Stimulated activated CD4-positive, alpha-beta T cell treated with anti-CD3 and anti-CD28 coated beads, Interleukin-12 subunit alpha, Interleukin-12 subunit beta, amount 100 ng/mL, for 24 hours (primary cell): ENCODE measurements at places on chromosomes 4 and X.

DNA sequence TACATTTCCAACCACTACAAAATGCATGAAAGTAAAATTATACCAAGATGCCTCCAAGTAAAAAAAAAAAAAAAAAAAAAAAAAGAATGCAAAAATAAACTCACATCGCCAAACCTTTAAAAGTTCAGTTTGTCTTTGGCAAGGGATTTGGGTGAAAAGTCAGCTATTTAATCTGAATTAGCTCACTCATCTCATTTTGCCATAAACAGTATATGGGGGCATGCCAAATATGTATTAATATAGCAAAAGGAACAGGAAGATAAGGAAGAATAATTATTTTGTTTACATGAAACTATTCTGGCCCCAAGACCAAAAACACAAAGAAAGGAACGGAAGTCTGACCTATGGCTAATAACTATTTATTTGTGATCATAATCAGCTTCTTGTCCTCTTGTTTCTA lies 114.7 kb upstream of the SLC6A14 start:
- no peak for DNase-seq

DNA sequence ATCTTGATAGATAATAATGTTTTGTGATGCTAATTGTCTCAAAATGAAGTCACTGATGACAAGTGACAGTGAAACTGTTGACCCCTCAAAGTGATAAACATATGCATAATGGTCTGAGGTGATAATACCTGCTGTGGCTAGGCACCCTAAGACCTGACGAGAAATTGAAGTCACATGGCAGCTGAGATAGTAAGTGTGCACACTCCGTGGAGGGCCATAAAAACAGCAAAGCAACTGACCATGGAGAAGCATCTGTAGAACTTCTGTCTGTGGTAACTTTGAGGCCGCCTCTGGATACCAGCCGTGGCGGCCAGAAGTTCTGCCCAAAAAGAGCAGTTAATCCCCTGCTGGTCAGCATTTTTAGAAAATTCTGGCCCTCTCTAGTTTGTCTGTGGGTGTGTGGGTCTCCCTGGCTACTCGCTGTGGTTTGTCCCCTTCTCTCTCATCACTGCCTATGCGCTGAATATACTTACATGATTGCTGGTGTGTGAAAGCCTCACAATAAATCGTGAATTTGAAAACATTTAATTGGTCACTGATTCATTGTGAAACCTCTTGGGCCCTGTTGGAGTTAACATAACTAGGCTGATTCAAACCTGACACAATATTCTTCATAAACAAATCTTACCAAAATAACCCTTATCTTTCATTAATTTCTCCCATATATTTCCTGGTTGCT lies 50.6 kb downstream of the CCDC149 start:
- no peak for DNase-seq

DNA sequence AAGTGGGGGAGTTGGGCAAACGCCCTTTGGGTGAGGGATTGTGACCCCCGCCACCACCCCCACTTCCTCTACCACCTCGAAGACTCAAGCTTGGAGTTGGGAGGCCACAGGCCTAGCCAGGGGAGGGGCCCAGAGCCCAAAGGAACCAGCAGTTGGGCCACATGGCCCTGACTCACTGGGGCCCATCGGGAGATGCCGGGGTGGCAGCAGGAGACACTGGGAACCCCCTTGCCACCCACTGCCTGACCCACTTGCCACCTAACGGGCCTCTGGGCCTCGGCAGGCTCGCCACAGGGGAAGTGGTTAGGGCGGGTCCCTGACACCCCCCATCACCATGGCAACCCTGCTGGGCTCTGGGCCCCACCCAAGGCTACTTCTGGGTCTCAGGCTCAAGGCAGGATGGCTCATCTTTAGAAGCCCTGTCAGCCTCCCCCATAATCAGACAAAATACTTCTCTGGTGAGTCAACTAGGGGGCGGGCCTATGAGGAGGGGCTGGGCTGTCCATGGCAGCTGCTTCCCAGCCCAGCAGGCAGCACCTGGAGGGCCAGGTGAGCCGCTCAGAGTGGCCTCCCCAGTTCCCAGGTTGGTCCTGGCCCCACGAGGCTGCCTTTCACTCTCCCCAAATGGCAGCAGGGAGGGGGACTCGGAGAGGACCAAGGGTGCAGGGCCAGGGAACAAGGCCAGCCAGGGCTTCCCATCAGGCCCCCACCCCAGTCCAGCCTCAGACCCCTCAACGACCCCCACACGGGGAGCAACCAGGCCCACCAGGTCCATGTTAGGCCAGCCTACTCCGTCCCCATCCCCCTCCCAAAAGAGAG lies 5.6 kb downstream of the FLNA start:
- peak; percentile 83 for DNase-seq

GRCh38 chr4:89788206-89789072 lies 48.5 kb downstream of the SNCA start:
- DNase-seq = no peak

GRCh38 chr4:85866508-85866907 lies 391.6 kb downstream of the ARHGAP24 start:
- DNase-seq = no peak

DNA sequence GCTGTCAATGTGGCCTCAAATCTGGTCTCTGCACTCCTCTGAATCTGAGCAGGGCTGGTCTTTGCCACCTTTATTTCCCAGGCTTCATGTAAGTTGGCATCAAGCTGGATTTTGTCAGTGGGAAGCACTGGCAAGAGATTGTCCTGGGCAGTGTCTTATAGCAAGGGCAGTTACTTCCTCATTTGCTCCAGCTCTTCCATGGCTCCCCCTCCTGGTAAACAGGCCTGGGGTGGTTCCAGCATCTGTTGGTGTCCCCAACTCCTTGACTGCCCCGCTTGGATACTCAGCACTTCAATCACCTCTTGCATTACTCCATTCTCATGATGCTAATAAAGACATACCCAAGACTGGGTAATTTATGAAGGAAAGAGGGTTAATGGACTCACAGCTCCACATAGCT lies 15.0 kb upstream of the REST start:
- DNase-seq = no peak

DNA sequence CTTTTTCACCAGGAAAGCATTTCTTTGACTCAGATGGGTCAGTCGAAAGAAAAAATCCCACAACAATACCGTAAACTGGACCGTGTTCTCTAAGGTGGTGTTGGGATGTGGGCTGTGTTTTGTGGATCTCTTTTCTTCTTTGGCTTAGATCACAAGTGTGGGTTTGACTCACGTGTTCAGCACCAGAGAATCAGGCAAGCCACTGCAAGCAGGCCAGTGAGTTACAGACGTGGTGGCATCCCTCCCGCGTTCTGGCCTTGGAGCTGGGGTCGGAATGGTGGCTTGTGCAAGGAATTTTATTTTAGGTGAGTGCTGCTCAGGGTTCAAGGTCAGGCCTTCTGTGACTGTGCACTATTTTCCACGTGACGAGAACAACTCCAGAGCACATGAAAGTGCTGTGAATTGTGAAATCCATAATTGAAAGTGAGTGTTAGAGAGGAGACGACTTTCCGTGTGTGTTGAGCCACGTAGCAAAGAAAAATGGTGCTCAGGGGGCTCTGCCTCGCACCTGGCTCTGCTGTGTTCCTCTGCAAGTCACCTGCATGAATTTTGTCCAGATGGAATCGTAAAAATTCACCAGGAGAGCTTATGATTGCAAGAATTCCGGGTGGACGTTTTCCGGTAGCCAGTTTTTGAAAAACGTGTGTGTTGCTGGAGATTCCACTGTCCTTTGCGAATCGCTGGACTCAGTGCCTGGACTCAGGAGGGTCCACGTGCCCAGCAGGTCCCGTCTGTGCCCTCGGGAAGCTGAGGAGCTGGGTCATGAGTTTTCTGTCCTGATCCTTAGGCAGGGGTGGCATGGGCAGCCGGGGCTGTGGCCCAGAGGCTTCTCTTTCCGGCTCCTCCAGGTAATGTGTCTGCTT lies 33.6 kb upstream of the HGFAC start:
- no peak for DNase-seq

DNA sequence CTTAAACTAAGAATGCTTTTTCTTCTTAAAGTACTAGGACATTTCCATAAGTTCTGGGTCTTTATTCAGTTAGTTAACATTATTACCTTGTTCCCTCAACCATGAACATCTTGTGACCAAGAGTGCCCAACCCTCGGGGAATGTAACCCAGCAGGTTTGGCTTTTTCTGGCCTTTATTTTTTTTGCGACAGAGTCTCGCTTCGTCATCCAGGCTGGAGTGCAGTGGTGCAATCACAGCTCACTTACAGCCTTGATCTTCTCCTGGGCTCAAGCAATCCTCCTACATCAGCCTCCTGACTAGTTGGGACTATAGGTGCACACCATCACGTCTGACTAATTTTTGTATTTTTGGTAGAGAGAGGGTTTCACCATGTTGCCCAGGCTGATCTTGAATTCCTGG lies 65.1 kb downstream of the USP11 start:
- no peak for DNase-seq

DNA sequence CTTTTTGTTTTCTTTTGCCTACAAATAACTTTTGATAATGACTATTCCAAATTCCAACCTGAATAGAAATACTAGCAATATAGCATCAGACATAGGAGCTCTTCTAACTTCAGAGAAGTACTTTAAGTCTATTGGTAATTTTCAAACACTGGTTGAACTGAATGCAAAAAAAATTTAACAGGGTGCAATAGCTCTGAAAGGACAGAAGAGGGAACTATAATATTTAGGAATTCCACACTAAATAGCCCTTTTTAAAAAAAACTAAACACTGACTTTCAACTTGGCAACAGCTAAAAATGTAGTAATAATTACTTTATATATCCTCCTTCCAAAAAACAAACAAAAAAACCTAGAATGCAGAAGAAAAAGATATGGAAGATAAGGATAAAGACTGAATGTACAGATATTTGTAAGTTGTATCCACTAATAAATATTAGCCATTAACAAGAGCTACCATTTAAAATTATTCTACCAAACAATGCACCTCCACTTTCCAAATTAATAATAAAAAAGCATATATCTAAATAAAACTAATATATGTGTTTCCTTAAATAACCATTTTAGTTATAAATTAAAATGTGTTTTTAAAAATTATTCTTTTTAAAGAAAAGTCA lies 81.4 kb downstream of the FBXW7 start:
- no peak for DNase-seq

DNA sequence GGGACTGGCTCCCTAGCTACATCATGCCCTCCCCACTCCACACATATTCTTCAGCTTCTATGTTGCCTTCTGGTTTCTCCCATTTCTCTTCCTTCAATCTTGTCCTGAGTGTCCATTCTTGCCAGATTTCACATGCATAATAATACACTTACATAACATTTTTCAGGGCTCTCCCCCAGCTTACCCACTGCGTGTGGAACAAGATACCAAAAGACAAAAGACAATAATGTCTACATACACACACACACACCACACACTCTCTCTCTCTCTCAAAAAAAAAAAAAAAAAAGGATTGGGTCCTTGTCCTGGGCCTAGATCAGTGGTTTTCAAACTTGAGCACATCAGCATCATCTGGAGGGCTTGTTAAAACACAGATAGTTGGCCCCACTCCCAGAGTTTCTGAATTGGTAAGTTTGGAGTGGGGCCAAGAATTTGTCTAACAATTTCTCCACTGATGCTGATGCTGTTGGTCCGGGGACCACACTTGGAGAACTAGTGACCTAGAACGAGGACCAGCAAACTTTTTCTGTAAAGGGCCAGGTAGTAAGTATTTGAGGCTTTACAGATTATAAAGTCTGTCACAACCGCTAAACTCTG lies 6.5 kb upstream of the SMARCA1 start:
- DNase-seq = no peak

- DNase-seq = no peak
Measured at GRCh38 chrX:46953597-46953996, 41.4 kb downstream of the JADE3 start.

GRCh38 chr4:140185412-140186081 lies 31.6 kb upstream of the MAML3 start:
- DNase-seq = no peak

DNA sequence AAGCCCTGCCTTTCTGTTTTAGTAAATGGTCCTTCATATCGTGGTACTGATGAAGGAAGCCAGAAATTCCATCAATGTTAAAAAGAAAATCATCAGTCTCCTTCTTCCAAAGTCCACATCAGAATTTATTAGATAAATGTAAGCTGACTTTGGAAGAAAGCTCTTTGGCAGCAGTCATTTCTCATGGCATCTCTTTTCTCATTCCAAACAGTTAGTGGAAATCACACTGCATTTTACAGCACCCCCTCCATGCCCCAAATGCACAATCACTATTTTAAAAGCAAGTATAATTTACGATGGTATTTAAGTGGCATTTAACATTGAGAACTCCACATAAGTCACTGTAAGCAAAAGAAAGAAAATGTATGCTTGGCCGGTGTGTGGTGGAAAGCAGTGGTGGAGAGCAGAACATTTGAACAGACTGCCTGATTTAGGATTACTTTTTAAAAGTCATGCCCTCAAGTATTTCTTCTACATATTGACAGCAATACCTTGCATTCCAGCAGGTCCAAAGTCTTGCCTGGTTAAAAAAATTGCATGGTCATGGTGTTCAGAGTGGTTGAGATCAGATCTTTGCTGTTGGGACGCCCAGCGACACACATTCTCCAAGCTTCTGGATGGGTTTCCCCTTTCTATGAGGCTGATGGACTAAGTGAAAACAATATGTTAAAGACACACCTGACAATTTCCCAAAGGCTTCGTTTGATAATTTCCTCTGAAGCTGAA lies 248.6 kb downstream of the ADAMTS3 start:
- no peak for DNase-seq

GRCh38 chrX:150446151-150446550 lies 83.0 kb downstream of the MAMLD1 start:
- no peak for DNase-seq

- no peak for DNase-seq
Measured at GRCh38 chrX:135463937-135464336, 42.2 kb downstream of the SMIM10L2A start.

DNA sequence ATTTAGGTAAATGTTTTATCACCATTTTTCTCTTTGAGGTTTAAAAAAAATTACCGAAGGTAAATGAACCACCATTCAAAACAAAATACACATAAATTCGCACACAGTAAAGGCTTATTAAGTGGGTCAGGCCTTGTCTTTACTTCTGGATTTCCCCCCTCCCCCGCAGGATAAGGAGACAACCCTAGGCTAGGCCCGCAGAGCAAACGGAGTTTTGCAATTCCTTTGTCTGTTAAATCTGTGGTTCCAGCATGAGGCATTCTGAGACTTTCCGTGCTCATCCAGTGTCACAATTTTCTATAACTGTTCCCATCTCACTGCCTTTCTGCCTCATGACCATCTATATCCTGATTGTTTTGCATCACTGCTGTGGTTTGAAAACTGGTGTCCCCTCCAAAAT lies 307.4 kb downstream of the DCHS2 start:
- DNase-seq = no peak

- no peak for DNase-seq
Measured at GRCh38 chr4:186761393-186761792, 37.7 kb upstream of the FAT1 start.

DNA sequence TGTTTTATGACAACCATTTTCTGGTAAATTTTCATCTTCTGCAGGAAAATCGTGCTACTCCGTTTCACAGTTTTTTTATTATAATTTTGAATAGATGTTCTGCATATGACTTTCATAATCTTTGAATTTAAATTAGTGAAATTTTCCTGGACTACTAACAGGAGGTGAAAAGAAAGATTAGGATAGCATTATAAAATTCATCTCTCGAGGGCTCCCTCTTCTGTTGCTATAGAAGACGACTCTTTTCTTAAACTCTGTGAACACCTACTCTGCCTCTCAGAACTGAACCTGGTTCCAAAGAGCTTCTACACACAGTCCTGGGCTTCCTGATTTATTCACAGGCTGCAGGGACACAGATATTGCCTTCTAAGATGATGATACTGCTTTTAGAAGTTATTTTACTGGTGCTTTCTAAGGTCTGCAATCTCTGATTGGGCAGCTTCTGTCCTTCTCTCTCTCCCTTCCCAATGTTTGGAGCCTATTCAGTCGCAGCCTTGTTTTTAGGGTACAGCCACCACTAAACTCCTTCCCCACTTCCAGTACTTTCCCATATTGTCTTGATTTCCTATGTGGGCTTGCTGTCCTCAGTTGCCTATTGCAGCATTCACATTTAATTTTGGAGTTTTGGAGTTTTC lies 10.1 kb upstream of the SAP30 start:
- no peak for DNase-seq
